NCI-H460 (cell line): ENCODE measurements at places on chromosomes 2 and 18. TPM values are rescaled to one million over a fixed set of nuclear protein-coding genes. Genes with fewer than 3 reads are reported as not detected.

ORMDL1 gene
- total RNA-seq: 121 and 138 TPM in 2 replicates

HSBP1L1 gene
- total RNA-seq: 35.9 and 38.6 TPM in 2 replicates

C2orf15 gene
- total RNA-seq: 0.27 TPM in 1 of 2 replicates, not detected in the other

STK16 gene
- total RNA-seq: 20.9 and 25.3 TPM in 2 replicates

UGT1A8 gene
- total RNA-seq: not detected in 2 replicates

KIAA2012 gene
- total RNA-seq: not detected in 2 replicates

RTP5 gene
- total RNA-seq: not detected in 2 replicates

KCNIP3 gene
- total RNA-seq: 3.8 and 4.5 TPM in 2 replicates

ALPG gene
- total RNA-seq: not detected in 2 replicates

LCT gene
- 0.02 and 0.06 TPM in 2 replicates for total RNA-seq

BABAM2 gene
- 58.8 and 61.1 TPM in 2 replicates for total RNA-seq

FAP gene
- not detected in 2 replicates for total RNA-seq

KCNJ13 gene
- 0.30 TPM in 1 of 2 replicates, not detected in the other for total RNA-seq

G6PC2 gene
- not detected in 2 replicates for total RNA-seq

UBE2E3 gene
- 54.8 and 60.7 TPM in 2 replicates for total RNA-seq

TACR1 gene
- total RNA-seq: 0.10 and 0.26 TPM in 2 replicates

GALNT3 gene
- total RNA-seq: 0.92 and 1.1 TPM in 2 replicates

ADD2 gene
- 23.1 and 29.8 TPM in 2 replicates for total RNA-seq

SLC19A3 gene
- 9.7 and 12.3 TPM in 2 replicates for total RNA-seq

GDF7 gene
- total RNA-seq: under 0.01 TPM in 1 of 2 replicates, not detected in the other

KCNS3 gene
- total RNA-seq: 0.23 and 0.30 TPM in 2 replicates

BCL11A gene
- total RNA-seq: 0.84 and 2.1 TPM in 2 replicates

RAB3GAP1 gene
- total RNA-seq: 52.4 and 58.8 TPM in 2 replicates
